NCI-H2081 (cell line): ENCODE measurements at places on chromosomes 11 and 22.

GRCh38 chr11:120492486-120492885 is 19.1 kb upstream of the GRIK4 start:
- no peak for DNase-seq

- no peak for DNase-seq
Measured at GRCh38 chr11:96257972-96258934, 84.7 kb downstream of the MAML2 start.

GRCh38 chr11:96366024-96366423 is 23.0 kb upstream of the MAML2 start:
- no peak for DNase-seq

GRCh38 chr11:31958076-31958735 is 132.7 kb upstream of the RCN1 start:
- DNase-seq: peak; percentile 36

DNA sequence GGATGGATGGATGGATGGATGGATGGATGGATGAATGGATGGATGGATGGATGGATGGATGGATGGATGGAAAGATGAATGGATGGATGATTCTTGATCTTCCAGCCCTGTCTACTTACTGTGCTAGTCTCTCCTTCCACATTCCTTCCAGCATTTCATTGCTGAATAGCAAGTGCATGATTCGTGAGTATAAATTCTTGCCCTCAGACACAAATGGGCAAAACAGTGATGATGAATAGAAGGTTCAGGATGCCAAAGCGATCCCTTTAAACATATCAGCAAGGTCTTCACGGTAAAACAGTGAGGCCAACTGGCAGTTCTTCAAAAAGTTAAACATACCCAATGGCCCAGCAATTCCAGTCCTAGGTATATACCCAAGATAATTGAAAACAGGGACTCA is 400.2 kb downstream of the MN1 start:
- no peak for DNase-seq

GRCh38 chr11:128180441-128181087 is 406.8 kb downstream of the ETS1 start:
- DNase-seq: peak; percentile 15

GRCh38 chr22:23715806-23716375 is 25.1 kb downstream of the RGL4 start:
- no peak for DNase-seq

GRCh38 chr11:68685656-68686380 is 1.5 kb downstream of the GAL start:
- DNase-seq: no peak

GRCh38 chr22:47158457-47158856 is 396.0 kb downstream of the TBC1D22A start:
- DNase-seq: no peak

DNA sequence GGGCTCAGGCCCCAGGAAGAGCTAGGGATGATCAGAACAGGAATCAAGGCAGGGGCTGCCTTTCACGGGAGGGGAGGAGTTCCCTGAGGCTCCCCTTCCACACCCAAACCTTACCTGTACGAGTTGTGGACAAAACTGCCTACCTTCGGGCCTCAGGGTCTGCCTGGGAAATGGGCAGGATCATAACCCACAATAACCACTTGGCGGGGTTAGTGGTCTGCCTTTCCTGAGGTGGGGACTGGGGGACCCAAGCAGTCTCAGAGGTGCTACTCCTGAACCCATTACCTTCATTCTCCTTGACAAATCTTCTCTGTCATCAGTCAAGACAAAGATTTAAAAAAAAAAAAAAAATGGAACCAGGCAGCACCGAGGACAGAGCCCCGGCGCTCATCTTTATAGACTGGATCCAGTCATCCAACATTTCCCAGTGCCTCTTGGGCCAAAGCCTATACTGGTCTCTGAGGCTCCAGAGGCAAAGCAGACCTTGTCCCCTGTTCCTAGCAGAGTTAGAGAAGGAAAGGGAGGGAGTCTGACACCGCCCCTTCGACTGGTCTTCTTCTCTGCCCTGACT is 14.2 kb downstream of the P2RY6 start:
- no peak for DNase-seq

GRCh38 chr22:22818861-22819855 is 68.5 kb upstream of the IGLL5 start:
- no peak for DNase-seq

GRCh38 chr22:36586271-36586670 is 57.3 kb upstream of the EIF3D start:
- no peak for DNase-seq

DNA sequence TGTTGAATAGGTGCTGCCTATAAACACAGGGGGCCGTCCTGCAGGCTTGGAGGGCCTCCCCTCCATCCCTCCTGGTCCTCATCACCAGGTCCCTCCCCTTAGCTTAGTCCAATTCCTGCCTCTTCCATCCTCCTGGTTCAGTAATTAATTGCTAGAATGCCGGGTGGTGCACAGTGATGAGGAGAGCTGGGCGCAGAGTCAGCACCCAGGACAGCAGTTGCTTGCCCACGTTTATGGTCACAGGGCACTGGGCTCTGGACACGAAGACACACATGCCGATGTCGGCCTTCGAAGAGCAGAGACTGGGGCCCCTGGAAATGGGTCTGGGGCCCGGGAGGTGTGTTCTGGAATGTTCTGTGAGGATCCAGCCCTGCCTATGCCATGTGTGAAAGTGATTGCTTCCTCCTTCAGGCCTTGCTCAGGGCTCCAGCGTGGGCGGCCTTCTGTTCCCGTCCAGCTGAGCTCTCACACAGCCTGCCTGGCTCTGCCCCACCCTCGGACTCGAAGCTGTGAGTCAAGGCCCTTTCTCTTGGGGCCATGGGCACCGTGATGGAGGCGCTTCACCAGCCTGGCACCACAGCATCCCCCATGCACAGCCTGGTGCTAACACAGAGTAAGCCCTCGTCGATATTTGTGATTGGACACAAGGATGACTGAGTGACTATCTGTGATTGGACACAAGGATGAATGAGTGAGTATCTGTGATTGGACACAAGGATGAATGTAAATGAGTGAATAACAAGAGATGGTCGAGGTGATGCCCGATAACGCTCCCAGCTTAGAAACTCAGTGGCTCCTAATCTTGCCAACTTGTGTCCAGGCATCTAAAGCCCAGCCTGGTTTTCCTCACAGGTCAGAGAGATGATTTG is 884.7 kb downstream of the BRD1 start:
- no peak for DNase-seq

- no peak for DNase-seq
Measured at GRCh38 chr22:39437791-39438704, 18.8 kb upstream of the MGAT3 start.

DNA sequence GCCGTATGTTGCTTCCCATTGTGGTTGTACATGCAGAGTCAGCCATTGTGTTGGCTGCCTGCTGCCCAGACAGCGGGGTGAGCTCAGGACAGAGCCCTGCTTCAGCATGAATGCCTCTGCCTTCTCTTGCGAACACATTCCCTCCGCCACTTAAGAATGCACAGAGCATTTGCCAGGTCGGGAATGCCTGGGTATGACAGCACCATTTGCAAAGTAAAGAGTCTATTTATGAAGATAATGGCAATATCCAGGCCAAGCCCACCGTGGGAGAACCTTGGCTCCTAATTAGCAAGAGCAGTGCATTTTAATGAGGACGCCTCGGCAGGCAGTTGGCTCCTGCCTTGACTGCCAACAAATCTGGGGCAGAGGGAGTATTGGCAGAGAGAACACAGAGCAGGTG is 62.5 kb upstream of the SORL1 start:
- DNase-seq: peak; percentile 48

- DNase-seq: no peak
Measured at GRCh38 chr22:41340357-41340756, 39.0 kb downstream of the ZC3H7B start.

GRCh38 chr22:47053013-47053725 is 290.7 kb downstream of the TBC1D22A start:
- DNase-seq: no peak

DNA sequence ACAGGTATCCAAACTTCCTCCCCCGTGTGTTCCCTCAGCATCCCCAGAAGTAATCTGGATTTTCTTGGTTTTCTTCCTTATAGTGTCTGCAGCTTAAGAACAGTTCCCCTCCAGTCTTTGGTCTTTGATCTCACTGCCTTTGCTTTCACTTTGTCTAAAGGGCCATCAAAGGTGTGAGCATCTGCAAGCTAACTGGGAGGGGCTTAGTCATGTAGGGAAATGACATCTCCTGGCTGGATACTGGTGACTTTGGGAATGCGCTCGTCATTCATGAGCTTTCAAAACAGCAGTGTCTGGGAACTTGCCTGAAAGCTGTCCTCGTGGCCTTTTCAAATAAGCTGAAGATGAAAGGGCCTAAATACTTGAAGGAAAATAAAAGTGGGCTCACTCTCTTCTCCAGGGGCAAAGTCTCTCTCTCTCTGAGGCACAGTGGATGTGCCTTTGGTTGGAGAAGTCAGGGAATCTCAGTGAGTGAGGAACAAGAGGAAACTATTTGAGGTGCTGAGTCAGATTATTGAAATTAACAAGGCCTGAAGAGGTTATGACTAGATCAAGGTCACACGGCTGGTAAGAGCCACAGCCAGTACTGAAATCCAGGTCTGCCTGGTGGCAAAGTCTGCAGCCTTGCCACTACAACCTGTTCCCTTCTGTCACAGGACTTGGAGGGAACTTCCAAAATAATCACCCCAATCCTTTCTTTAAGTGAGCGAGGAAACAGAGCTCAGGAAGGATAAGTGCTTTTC is 45.6 kb upstream of the TENM4 start:
- DNase-seq: no peak

DNA sequence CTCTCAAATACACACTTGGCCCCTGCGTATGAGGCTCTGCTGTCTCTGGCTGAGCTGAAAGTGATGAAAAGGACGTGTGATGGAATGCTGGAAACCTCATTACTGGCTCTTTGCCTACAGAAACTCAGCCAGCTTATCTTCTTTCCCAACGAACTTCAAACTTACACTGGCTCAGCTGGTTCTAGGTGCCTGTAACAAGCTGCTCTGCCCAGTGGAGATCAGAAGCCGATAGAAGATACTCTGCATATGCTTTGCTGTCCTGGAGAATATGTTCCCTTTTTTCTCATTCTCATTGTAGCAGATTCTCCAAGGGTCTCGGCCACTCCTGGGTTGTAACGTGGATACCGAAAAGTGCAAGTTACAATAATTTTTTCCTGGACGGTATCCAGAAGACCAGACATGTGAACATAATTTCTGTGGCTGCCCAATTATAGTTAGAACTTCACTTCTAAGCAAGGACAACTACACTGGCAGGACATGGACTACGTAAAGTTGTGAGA is 405.3 kb upstream of the CCDC90B start:
- no peak for DNase-seq

GRCh38 chr11:103953797-103954486 is 82.5 kb upstream of the DDI1 start:
- peak; percentile 12 for DNase-seq

GRCh38 chr22:39114112-39114511 is 17.1 kb downstream of the APOBEC3H start:
- DNase-seq: no peak

- no peak for DNase-seq
Measured at GRCh38 chr11:69156673-69157155, 979 bp downstream of the SMIM38 start.

DNA sequence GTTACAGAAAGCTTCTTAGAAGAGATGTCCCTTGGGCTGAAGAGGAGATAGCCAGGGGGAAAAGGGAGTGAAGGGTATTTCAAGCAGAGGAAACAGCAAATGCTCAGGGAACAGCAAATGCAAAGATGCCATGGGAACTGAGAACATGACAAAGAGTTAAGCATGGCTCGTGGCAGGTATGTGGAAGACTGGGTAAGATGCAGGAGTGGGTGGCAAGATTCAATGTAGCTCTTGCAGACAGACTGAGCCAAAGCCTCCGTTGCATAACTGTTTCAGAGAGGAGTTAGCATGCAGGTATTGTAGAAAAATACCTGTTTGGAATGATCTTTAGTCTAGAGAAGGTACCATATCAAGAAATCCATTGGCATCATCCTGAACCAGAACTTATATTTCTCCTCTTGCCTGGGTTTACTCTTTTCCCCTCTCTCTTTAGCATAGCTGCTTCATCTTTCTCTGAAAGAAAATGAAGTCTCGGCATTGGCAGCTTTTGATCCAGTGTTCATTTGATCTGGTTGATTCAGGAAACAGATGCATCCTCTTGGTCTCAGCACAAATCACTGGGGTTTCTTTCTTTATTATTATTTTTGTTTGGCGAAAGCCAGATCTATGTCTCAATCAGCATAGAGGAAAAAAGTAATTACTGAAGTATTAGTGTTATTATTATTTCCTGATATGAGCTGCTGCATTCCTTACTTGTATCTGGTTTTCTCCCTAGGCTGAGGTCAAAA is 41.7 kb upstream of the NUP160 start:
- no peak for DNase-seq

DNA sequence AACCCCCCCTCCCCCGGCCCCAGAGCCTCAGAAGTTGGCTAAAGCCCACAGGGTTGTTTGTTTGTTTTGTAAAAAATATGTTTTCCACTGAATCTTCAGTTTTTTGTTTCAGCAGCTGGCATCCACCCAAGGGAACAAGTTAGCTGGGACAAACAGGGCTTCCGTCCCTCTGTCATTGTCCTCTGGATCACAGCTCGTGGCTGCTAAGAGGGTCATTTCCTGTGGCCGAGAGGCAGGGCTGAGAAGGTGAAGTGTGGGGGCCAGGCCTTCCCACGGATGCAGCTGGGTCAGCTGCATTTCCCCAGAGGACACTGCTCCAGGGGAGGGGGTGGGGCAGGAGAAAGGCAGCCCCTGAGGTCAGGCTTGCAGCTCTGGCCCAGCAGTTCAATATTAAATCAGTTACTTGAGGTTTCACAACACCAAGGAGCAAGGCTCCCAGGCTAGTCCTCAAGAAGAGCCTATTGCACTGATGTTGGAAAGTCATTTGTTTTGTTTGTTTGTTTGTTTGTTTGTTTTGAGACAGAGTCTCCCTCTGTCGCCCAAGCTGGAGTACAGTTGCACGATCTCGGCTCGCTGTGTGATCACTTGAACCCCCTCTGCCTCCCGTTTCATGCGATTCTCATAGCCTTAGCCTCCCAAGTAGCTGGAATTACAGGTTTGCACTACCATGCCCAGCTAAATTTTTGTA is 34.4 kb upstream of the SMTN start:
- DNase-seq: no peak

DNA sequence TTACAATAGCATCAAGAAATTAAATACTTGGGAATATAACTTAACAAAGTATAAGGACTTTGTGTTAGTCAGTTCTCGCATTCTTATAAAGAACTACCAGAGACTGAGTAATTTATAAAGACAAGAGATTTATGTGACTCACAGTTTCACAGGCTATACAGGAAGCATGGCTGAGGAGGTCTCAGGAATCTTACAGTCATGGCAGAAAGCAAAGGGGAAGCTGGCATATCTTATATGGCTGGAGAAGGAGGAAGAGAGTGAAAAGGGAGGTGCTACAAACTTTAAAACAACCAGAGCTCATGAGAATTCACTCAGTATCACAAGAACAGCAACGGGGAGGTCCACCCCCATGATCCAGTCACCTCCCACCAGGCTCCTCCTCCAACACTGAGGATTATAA is 32.0 kb upstream of the CCDC134 start:
- DNase-seq: no peak
